T-helper 17 cell (primary cell): ENCODE measurements at places on chromosomes 5 and 9.
A peak's percentile ranks its signal among the peaks of the same experiment; 100 is the strongest.

- DNase-seq = no peak
These were observed 8.7 kb upstream of the MYOT start for GRCh38 chr5:137858954-137859353.

GRCh38 chr5:139148306-139148705 lies 49.9 kb downstream of the SIL1 start:
- no peak for DNase-seq

DNA sequence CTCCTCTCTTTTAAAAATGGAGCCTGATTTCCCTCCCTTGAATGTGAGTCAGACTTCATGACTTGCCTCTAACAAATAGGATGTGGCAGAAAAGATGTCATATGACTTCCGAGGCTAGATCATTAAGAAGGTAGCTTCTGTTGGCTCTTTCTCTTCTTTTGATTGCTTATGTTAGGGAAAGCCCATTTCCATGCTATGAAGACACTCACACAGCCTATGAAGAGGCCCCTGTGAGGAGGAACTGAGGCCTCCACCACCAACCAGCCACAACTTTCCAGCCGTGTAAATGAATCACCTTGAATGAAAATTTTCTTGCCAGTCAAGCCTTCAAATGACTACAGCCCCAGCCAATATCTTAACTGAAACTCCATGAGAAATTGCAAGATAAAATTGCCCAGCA lies 413.4 kb downstream of the TMEM38B start:
- DNase-seq = no peak

- no peak for DNase-seq
These were observed 395.2 kb upstream of the ZNF462 start for GRCh38 chr9:106467865-106468164.

DNA sequence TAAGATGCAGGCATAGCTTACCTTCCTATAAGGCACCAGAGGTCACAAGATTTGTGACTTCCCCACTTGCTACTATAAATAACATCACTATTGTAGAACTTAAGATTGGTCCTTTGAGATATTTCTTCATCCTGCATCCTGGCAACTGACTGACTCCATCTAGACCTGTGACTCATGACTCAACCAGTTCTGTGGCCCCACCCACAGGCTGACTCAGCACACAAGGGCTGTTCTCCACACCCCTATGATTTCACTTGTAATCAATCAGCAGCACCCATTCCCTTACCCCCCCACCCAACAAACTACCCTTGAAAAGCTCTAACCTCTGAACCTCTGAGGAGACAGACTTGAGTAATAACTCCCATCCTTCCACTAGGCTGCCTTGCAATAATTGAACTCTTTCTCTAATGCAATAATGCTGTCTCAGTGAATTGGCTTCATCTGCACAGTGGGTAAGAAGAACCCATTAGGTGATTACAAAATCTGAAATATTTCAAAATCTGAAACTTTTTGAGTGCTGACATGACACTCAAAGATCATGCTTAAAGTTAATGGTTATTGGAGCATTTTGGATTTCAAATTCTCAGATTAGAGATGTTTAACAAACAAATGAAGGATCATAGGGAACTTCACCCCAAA lies 296.7 kb downstream of the ARL15 start:
- no peak for DNase-seq

DNA sequence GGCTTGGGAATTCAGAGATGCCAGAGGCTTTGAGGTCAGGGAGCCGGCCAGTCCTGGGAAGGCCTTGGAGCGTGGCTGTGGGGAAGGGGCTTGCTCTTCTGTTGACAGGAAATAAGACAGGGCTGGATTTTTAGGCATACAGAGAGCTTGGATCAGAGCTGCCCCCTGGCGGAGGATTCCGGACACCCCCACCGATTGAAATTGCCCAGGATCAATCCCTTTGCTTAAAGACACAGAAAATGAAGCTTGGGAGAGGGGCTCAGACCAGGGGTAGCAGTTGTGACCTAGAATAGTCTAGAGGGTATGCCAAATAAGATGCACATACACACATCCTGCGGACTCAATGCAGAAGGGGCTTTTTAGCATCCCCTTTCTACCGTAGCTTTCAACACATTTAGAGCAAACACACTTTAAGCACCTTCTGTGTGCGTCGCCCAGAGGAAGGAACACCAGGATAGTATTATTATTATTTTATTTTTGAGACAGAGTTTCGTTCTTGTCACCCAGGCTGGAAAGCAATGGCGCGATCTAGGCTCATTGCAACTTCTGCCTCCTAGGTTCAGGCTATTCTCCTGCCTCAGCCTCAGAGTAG lies 1.7 kb upstream of the NTMT1 start:
- DNase-seq = peak; percentile 58

- no peak for DNase-seq
These were observed 1990.4 kb upstream of the CDH6 start for GRCh38 chr5:29203049-29203448.
